ENCODE measurements at places on chromosomes 12 and 14.
A peak's percentile ranks its signal among the peaks of the same experiment; 100 is the strongest.

- no peak for DNase-seq
These were observed 46.1 kb downstream of the CYP46A1 start for GRCh38 chr14:99729991-99730875.

DNA sequence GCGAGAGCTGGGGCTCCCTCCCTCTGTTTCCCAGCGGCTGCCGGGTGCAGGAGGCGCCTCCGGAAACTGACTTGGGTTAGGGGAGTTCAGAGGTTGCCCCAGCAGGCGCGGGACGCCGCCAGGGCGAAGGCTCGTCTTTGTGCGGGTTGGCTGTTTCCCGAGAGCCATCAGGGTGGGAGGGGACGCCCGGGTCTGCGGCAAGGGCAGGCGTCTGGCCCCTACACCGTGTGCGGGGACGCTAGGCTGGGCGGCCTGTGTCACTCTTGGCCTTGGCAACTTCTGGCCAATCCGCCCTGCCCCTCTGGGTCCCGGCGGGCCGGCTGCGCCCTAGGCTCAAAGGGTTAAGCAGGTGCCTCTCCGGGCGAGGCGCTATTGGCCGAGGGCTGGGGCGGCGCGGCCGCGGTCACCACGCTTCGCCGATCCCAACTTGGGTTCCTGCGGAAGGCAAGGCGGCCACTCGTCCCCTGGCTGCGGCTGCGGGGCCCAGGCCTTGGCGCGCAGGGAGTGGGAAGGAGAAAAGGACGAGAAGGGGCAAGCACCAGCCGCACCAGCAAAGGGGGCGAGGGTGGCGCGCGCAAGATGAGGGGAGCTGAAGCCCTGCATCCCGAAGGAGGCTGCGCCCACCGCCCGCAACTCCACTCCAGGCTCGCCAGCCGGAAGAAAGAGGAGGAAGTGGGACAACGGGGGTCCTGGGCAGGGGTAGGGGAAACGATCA, 5.6 kb upstream of the NPAS3 start:
- no peak for DNase-seq

- no peak for DNase-seq
These were observed 20.6 kb downstream of the RDH12 start for GRCh38 chr14:67722293-67722692.

DNA sequence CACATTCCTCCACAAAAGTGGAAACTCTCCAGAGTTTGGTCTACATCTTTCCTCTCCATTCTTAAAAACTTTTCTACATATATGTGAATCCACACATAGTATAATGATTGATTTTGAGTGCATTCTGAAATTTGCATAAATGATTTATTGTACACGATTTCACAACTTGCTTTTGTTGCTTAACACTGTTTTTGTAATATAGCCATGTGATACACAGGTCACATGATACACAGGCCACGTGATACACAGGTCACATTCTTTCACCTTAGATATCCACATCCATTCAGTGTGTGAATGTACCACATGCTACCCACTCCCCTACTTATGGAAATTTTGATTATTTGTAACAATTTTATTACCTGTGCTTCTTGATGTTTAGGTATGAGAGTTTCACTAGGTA, 319.1 kb downstream of the ZFP36L1 start:
- DNase-seq: no peak

GRCh38 chr14:88518592-88519512, 36.0 kb downstream of the PTPN21 start:
- no peak for DNase-seq

GRCh38 chr12:56304872-56305590, 4.9 kb upstream of the CS start:
- no peak for DNase-seq

- no peak for DNase-seq
These were observed 70.9 kb downstream of the PIK3C2G start for GRCh38 chr12:18332173-18332572.

DNA sequence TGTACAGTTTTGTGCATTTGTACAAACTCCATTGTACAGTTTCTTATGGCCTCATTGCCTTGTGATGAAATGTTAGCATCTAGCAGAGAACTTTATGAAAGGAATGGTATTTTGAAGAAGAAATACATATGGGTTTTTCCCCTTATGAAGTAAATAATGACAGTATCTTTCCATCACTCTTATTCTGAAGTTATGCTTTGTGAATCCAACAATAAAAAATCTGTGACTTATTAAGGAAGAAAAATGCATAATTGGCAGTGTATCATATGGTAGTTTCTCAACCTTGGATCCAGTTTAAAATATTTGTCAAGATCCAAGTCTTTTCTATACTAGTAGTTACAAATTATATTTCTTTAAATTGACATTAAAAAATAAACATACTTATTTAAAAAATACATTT, 859.1 kb upstream of the FLRT2 start:
- DNase-seq: no peak

- no peak for DNase-seq
These were observed 21.1 kb downstream of the FUT8 start for GRCh38 chr14:65433646-65434045.

- DNase-seq: peak; percentile 14
These were observed 38.2 kb upstream of the SYCP3 start for GRCh38 chr12:101777485-101777884.

GRCh38 chr12:3317841-3318501, 173.0 kb upstream of the PRMT8 start:
- no peak for DNase-seq

GRCh38 chr12:7026854-7027253, 8.6 kb upstream of the LPCAT3 start:
- no peak for DNase-seq

GRCh38 chr12:81722004-81722403, 37.1 kb downstream of the PPFIA2 start:
- no peak for DNase-seq

DNA sequence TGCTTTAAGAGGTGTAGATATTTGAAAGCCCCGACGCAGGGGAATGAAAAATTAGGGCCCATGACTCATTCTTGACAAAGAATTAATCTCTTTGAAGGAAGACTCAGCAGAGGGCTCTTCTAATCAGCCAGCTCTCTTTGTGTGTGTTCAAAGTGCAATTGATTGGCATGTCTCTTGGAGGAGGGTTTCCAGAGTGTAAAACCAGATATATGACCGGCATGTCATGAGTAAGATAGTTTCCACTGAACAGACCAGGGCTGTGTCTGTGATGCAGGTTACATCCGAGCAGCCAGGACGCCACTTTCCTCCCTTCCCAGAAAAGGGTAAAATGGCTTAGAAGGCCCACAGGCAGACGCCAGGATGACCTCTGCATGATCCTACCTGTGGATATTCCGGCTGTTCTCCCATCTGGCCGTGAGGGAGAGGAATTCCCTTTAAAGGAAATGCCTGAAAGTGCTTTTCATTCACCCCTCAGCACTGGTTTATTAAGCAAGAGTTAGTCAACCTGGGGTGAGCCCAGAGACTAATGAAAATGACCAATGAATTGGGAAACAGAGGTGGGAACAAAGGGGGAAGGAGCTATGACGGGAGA, 7.2 kb upstream of the KRT75 start:
- no peak for DNase-seq

GRCh38 chr12:107336695-107337094, 243.3 kb upstream of the CRY1 start:
- DNase-seq: no peak

DNA sequence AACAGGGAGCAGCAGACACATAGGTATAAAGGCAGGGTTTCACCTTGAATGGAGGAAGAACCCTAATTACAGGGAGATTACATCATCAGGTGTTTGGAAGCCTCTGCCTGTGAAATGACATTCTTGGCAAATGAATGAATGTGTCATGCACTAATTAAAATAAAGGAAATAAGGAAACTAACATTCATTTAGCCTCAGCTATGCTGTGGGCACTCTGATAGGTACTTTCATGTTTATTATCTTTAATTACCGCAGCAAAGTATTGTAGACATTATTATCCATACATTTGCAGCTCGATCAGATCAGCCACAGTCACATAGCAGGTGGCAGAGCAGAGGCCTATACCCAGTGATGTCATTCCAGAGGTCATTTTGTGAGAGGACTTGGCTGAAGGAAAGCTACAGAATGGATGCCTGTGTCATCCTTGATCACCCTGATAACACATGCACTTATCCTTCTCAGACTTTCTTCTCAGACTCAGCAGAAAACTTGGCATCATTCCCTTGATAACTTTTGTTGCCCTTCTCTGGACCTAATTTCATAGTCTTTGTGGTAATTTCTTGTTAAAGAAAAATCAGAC, 18.4 kb downstream of the ZNF664 start:
- DNase-seq: no peak

GRCh38 chr12:622416-622815, 40.8 kb downstream of the NINJ2 start:
- peak; percentile 33 for DNase-seq

- no peak for DNase-seq
These were observed 149.3 kb upstream of the LRFN5 start for GRCh38 chr14:41457393-41457792.

GRCh38 chr14:65948302-65948701, 535.8 kb downstream of the FUT8 start:
- no peak for DNase-seq

- DNase-seq: no peak
These were observed 3.5 kb downstream of the FMNL3 start for GRCh38 chr12:49703647-49704137.

- no peak for DNase-seq
These were observed 196.7 kb downstream of the ZFP36L1 start for GRCh38 chr14:68596211-68596610.

DNA sequence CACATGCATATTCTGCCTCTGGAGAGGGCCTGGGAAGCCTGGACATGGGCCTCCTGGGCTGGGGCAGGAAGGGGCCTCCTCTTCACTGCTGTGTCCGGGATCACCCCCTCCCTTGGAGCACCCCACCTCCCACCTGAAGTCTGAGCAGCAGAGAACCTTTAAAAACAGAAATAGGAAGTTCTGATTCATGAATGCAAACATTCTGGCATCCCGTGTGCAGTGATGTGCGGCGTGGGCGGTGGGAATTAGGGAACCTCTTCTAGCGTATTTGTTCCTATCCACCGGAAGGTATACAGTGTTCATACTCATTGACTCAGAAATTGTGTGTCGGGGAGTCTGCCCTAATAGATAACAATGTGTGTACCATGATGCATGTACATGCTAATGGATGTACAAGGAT, 46.2 kb downstream of the C14orf132 start:
- DNase-seq: no peak

- DNase-seq: no peak
These were observed 67.0 kb upstream of the RD3L start for GRCh38 chr14:104009297-104009696.

DNA sequence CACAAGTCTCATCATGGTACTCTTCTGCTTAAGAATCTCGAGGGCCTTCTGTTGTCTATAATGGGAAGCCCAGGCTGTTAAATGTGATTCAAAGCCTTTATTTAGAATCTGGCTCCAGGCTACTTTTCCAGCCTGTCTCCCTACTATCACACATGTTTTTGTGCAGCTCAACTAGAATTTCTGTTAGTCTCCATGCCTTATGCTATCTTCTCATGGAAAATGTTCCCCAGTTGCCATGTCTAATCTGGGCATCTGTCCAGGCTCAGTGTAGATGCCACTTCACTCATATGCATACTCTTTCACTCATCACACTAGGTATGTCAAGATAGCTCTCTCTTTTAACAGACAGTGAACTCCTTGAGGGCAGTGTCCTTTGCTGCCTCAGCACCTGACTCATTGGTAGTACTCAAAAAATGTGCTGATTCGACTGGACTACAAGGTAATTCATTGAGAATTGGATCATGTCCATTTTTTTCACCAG, 145.3 kb downstream of the TTLL5 start:
- no peak for DNase-seq

DNA sequence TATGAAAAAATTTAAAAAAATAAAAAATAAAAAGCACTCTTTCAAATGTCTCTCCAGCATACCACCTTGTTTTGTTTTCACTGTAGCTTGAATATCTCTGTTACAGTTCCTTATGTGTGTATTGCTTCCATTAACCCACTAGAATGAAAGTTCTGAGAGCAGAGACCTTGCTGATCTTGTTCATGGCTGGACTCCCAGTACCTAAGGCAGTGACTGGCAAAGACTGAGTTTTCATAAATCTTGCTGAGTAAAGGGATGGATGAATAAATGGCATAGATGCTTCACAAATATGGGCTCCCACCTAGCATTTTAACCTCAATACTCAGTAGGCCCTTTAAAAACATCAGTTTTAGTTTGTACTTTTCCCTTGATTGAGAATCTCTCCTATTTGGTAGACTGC, 915.9 kb downstream of the DIO2 start:
- DNase-seq: no peak

DNA sequence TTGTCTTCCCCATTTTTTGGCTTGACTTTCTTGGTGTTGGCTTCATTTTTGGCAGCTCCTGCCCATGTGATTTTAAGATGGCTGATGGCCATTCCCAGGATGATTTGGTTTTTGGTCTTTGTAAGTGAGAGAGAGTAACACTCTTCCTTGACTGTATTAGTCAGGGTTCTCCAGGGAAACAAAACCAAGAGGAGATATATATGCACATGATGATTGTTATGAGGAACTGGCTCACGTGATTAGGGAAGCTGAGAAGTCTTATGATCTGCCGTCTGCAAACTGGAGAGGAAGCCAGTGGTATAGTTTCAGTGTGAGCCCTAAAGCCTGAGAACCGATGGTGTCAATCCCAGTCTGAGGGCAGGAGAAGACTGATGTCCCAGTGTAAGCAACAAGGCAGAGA, 146.6 kb downstream of the NRXN3 start:
- no peak for DNase-seq

DNA sequence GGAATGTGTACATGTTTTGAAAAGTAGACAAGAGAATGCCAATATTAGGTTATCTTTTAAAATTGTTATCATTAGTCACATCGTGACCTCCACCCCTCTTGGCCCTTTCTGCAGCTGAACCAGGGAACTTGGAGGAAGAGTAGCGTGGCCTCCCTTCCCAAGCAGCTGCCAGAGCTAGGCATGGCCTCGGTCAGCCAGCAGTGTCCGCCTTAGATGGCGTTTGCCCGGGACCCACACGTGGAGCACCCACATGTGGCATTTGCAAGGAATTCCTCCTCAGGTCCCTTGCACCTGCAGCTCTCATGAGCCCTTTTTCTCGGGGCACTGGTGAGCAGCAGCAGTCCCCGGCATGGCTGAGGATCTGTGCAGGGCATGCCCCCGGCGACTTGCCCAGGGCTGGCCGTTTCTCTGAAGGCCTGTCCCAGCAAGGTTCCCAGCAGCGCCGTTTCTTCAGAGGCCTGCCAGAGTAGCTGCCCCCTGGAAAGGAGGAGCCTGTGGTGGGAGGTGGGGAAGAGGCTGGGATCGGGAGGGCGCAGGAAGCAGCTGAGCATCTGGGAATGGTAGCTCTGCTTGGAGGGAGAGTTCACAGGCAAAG, 10.8 kb downstream of the JDP2 start:
- no peak for DNase-seq

GRCh38 chr12:52765702-52766101, 11.4 kb downstream of the KRT76 start:
- no peak for DNase-seq

- DNase-seq: no peak
These were observed 356.2 kb downstream of the SNAPC1 start for GRCh38 chr14:62118461-62118860.

DNA sequence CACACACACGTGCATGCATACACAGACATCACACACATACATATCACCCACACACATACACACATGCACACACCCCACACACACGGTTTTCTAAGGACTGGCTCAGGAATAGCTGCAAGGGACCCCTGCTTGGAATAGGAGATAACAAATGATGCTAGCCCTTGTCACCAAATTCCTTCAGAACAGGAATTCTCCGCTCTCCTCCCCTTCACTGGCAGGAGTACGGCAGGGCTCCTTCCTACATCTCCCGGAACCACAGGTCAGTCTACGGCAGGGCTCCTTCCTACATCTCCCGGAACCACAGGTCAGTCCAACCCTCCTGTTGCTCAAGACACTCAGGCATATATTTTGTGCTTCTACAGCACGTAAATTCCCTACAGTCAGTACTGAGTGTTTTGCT, 23.9 kb downstream of the PHLDA1 start:
- no peak for DNase-seq

GRCh38 chr14:72781561-72782508, 112.1 kb downstream of the DPF3 start:
- DNase-seq: no peak

Measured in GDM1 (cell line).